MCF 10A (cell line): ENCODE measurements at places on chromosomes 5 and 9. TPM values are rescaled to one million over a fixed set of nuclear protein-coding genes. Genes with fewer than 3 reads are reported as not detected.
A peak's percentile ranks its signal among the peaks of the same experiment; 100 is the strongest.

The KIAA1191 gene
- total RNA-seq: 83.8 and 92.0 TPM in 2 replicates

- no peak overlapping the region for H3K27ac ChIP-seq
Observed at GRCh38 chr9:137604345-137605086, 970 bp upstream of the ARRDC1 start.

DNA sequence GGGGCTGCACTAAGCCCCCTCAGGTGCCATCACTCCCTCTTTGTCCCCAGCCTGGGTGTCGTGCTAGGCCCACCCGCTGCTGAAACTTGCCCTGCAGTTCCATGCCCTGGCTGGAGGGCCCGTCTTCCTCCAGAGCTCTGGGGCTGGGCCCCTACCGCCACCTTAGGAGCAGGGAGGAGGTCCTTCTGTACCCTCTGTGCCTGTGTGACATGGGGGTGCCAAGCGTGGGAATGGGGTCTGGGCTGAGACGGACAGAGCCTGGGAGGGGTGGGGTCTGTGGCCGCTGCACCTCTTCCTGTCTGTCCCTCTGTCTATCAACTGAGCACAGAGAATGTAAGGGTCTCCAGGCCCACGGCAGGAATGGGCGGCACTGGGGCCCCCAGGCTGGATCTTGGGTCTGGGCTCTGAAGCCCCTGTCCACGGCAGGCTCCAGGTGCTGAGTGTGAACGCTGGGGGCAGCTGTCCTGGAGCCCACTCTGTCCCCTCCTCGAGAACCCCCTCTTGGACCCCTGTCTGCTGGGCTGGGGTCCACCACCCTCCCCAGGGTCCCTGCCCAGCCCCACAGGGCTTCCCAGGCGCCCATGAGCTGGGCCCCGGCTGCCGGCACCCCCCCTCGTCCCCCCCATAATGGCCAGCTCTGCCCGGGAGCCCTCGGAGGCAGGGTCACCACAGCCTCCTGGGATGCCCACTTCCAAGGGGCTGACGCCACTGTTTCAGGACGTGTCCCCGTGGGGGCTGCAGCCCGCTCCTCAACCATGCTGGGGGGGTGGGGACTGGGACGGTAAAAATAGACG lies 15.8 kb upstream of the NRARP start:
- H3K27me3 ChIP-seq: no peaks in the 10 kb centered on the region
- H3K4me1 ChIP-seq: no peaks in the 10 kb centered on the region
- H3K4me3 ChIP-seq: no peak overlapping the region
- no peak overlapping the region for H3K27ac ChIP-seq
- DNase-seq: no peak
- H3K36me3 ChIP-seq: no peaks in the 10 kb centered on the region

DNA sequence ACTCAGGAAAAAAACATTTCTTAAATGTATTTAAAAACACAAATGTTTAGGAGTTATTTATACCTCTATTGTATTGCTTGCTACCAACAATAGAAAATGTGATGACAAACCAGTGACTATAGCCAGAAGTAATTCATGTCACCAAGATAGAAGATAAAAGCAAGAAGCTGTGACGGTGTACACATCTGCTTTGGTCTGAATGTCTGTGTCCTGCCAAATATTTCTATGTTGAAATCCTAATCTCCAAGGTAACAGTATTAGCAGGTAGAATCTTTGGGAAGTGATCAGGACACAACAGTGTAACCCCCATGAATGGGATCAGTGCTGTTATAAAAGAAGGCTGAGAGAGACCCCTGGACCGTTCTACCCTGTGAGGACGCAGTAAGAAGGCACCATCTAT lies 74.7 kb downstream of the CEMIP2 start:
- peaks cover 46% of the 10 kb centered on the region for H3K36me3 ChIP-seq
- H3K27ac ChIP-seq: no peak overlapping the region
- H3K4me1 ChIP-seq: peaks cover 13% of the 10 kb centered on the region
- no peak overlapping the region for H3K4me3 ChIP-seq
- no peak for DNase-seq

GRCh38 chr5:80234116-80234948 lies 21.5 kb downstream of the SERINC5 start:
- H3K36me3 ChIP-seq: peaks cover 5% of the 10 kb centered on the region
- peaks cover 3% of the 10 kb centered on the region for H3K4me1 ChIP-seq
- no peak overlapping the region for H3K27ac ChIP-seq
- H3K4me3 ChIP-seq: no peak overlapping the region
- no peaks in the 10 kb centered on the region for H3K27me3 ChIP-seq

DNA sequence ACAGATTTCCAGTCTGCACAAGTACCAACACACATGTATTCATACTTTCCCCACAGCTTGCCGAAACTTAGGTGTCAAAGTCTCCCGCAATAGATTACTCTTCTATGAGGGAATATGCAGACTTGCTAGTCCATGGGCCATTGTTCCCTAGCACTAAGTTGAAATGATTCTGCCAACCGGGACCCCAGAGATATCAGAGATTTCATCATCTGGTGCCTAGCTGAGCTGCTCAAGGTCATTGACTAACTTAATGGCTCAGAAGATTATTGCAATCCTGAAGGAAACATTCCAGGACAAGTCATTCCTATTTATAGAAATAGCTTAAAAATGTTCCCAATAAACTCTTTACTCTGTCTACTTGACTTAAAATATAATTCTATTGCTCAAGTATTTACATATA lies 202.6 kb downstream of the PIK3R1 start:
- H3K4me1 ChIP-seq: peaks cover 15% of the 10 kb centered on the region
- no peaks in the 10 kb centered on the region for H3K36me3 ChIP-seq
- H3K4me3 ChIP-seq: no peak overlapping the region
- no peak for DNase-seq
- no peak overlapping the region for H3K27ac ChIP-seq

- no peaks in the 10 kb centered on the region for H3K27me3 ChIP-seq
- H3K27ac ChIP-seq: no peak overlapping the region
- peaks cover 6% of the 10 kb centered on the region for H3K4me1 ChIP-seq
- H3K36me3 ChIP-seq: peaks cover 6% of the 10 kb centered on the region
- no peak overlapping the region for H3K4me3 ChIP-seq
Observed at GRCh38 chr9:3962496-3962895, 337.4 kb downstream of the GLIS3 start.

The HINT1 gene
- total RNA-seq: 444 and 575 TPM in 2 replicates

DNA sequence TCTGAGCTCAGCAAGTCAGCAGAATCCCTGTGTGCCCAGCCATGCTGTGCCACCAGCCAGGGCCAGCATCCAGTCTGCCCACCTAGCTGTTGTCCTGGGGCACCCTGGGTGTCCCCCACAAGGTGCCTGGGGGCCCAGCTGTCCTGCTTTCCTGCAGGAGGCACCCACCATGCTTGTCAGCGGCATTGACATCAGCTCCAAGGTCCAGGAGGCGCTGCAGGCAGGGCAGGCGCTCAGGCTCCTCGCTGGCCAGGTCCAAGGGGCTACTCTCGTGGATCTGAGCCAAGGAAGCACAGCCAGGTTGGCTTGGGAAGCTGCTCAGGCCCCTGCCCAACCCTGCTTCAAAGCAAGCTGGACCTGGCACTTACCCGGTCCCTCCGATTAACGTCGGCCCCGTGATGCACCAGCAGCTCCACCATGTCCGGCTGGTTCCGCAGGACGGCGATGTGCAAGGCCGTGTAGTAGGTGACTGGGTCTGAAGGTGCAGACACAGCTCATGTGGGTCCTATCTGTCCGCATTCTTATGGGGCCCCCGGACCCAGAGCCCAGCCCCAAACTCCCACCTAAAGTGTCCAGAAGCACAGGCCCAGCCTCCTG lies 2.8 kb downstream of the ASB6 start:
- DNase-seq: no peak
- H3K27ac ChIP-seq: no peak overlapping the region
- no peaks in the 10 kb centered on the region for H3K27me3 ChIP-seq
- H3K36me3 ChIP-seq: peaks cover 30% of the 10 kb centered on the region
- no peak overlapping the region for H3K4me3 ChIP-seq

- peaks cover 5% of the 10 kb centered on the region for H3K4me1 ChIP-seq
- no peaks in the 10 kb centered on the region for H3K36me3 ChIP-seq
- H3K27ac ChIP-seq: no peak overlapping the region
- H3K4me3 ChIP-seq: no peak overlapping the region
- DNase-seq: peak; percentile 80
Observed at GRCh38 chr5:116970318-116970717, 395.7 kb upstream of the SEMA6A start.

GRCh38 chr5:32584646-32585045 lies 711 bp upstream of the SUB1 start:
- H3K36me3 ChIP-seq: peaks cover 21% of the 10 kb centered on the region
- no peak overlapping the region for H3K4me3 ChIP-seq
- no peak for DNase-seq

DNA sequence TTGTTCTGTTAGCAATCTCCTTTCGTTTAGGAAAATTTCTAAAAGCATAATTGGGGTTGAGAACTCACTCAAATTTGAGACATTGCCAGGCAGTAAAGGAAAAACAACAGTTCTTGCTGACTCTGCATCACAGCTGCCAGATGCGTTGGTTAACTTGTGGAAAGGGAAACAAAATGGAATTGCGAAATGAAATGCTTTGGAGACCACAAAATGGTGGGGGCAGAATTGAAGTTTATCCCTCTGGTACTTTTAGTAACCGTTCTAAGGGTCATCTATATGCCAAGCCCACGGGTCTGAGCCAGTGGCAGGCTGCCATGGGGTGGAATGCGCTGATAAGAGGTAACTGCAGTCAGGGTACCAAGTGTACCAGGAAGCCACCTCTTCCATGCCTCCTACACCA lies 28.6 kb upstream of the SELENOP start:
- DNase-seq: peak; percentile 88
- no peaks in the 10 kb centered on the region for H3K27me3 ChIP-seq
- H3K36me3 ChIP-seq: no peaks in the 10 kb centered on the region
- H3K4me1 ChIP-seq: peaks cover 27% of the 10 kb centered on the region

DNA sequence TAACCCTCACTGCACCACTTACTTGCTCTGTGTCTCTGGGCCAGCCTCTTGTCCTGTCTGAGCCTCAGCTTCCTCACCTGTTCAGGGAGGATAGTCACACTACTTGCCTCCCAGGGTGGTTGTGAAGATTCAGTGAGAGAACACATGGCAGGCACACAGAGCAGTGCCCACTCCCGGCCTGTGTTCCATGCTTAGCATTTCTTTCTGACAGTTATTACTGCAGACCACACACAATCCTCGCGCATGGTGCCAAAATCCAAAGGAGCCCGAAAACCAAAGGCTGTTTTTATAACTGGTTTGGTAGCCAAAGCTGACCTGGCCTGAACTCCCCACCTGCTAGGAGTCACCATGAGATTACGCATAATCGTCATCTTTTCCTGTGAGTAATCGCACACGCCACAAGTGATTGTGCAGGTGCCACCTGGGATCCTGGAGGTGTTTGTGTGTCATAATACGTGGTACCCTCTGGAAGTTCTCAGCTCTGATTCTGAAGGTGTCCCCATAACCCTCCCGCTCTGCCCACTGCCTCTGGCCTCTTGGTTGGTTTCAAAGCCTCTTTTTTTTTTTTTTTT lies 84.6 kb upstream of the FBXW11 start:
- no peak overlapping the region for H3K4me3 ChIP-seq
- no peaks in the 10 kb centered on the region for H3K36me3 ChIP-seq
- H3K27me3 ChIP-seq: no peaks in the 10 kb centered on the region
- H3K27ac ChIP-seq: no peak overlapping the region
- DNase-seq: peak; percentile 55
- H3K4me1 ChIP-seq: no peaks in the 10 kb centered on the region

The RANBP17 gene
- 19.0 and 25.8 TPM in 2 replicates for total RNA-seq

The LCN2 gene
- total RNA-seq: 7.7 and 41.6 TPM in 2 replicates

The TMEM167A gene
- 84.1 and 122 TPM in 2 replicates for total RNA-seq

The MUSK gene
- not detected in 2 replicates for total RNA-seq

The PAPPA gene
- 6.1 and 7.0 TPM in 2 replicates for total RNA-seq

- H3K4me1 ChIP-seq: no peaks in the 10 kb centered on the region
- no peak overlapping the region for H3K27ac ChIP-seq
Observed at GRCh38 chr9:97518909-97519307, 17.4 kb downstream of the TMOD1 start.

DNA sequence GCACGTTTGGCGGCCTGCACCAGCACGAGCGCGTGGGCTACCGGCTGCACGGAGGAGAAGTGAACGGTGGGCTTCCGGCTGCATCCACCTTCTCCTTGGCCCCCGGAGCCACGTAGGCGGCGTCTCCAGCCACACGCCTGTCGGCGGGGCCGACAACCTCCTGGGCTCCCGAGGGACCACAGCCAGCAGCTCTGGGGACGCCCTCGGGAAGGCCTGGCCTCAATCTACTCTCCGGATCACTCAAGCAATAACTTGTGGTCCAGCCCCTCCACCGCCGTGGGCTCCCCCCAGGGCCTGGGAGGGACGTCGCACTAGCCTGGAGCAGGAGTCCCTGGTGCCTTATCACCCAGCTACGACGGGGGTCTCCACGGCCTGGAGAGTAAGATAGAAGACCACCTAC lies 73.7 kb downstream of the INSL6 start:
- DNase-seq: no peak
- peaks cover 10% of the 10 kb centered on the region for H3K36me3 ChIP-seq
- no peak overlapping the region for H3K27ac ChIP-seq
- no peak overlapping the region for H3K4me3 ChIP-seq
- H3K4me1 ChIP-seq: no peaks in the 10 kb centered on the region
- no peaks in the 10 kb centered on the region for H3K27me3 ChIP-seq

- H3K4me1 ChIP-seq: peaks cover under 1% of the 10 kb centered on the region
- H3K27ac ChIP-seq: peak overlapping the region; percentile 20
- DNase-seq: no peak
- H3K36me3 ChIP-seq: no peaks in the 10 kb centered on the region
Observed at GRCh38 chr5:73263001-73263710, 90.2 kb downstream of the TMEM174 start.

DNA sequence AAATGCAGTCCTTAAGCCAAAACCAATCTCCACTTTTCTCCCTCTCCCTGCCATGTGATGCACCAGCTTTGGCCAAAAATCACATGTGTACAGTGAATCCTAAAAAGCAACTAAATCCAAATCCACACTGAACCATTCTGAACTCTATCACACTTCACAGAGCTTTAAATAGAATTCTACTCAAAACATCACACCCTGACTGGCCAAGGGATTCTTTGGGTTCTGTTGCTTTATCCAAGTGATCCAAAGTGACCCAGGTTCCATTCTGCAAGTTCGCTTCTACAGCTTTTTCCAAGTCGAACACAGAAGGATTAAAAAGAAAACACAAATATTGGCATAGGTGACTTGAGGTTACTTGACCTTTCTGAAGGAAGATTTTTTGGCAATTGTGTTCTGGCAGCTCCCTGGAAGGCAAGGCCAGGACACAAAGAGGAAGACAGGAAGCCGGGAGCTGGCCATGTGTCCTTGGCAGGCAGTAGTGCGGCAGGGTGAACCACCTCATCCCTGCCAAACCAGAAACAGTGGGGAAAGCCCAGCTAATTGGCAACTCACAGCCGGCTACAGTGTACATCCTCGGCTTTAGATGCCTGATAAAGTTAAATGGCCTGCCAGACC lies 115.0 kb downstream of the NFIB start:
- peak overlapping the region; percentile 10 for H3K27ac ChIP-seq
- H3K4me3 ChIP-seq: no peak overlapping the region
- DNase-seq: peak; percentile 72
- H3K27me3 ChIP-seq: no peaks in the 10 kb centered on the region

The C9orf43 gene
- total RNA-seq: 0.84 and 1.1 TPM in 2 replicates
